ENCODE measurements at places on chromosomes 11 and 22. TPM values are rescaled to one million over a fixed set of nuclear protein-coding genes. Genes with fewer than 3 reads are reported as not detected.

Gene MPST
- total RNA-seq: 104 TPM

Gene TMPRSS6
- total RNA-seq: not detected

Gene VPREB1
- total RNA-seq: not detected

Gene ARFGAP3
- 36.9 TPM for total RNA-seq

Gene CALCA
- total RNA-seq: not detected

Gene LDHAL6A
- not detected for total RNA-seq

Gene LRRC55
- not detected for total RNA-seq

Gene DNAJB7
- total RNA-seq: not detected

Gene APOBEC3H
- total RNA-seq: 0.70 TPM
